Daoy (cell line): ENCODE measurements at places on chromosomes 13 and 19. TPM values are rescaled to one million over a fixed set of nuclear protein-coding genes. Genes with fewer than 3 reads are reported as not detected.

The ADPRHL1 gene
- 0.95 and 1.4 TPM in 2 replicates for total RNA-seq

The TMPRSS9 gene
- total RNA-seq, result not detected in 2 replicates

The ATP8B3 gene
- 1.8 TPM in 1 of 2 replicates, not detected in the other for total RNA-seq

The OCEL1 gene
- 0.18 and 1.6 TPM in 2 replicates for total RNA-seq

The ZNF44 gene
- 5.8 and 8.4 TPM in 2 replicates for total RNA-seq

The TUBB4A gene
- 0.17 and 0.65 TPM in 2 replicates for total RNA-seq

The ZNF791 gene
- 9.0 and 11.9 TPM in 2 replicates for total RNA-seq

The PLA2G4C gene
- total RNA-seq, result 2.2 and 4.7 TPM in 2 replicates

The RGL3 gene
- not detected in 2 replicates for total RNA-seq

The ADAMTS10 gene
- 3.1 and 6.6 TPM in 2 replicates for total RNA-seq

The UBE2L5 gene
- total RNA-seq, result not detected in 2 replicates

The ZNF296 gene
- total RNA-seq, result 0.06 TPM in 1 of 2 replicates, not detected in the other

The LGALS13 gene
- total RNA-seq, result not detected in 2 replicates

The FBXW9 gene
- total RNA-seq, result 14.2 and 14.6 TPM in 2 replicates

The ZNF823 gene
- 4.5 and 8.6 TPM in 2 replicates for total RNA-seq

The TTC9B gene
- total RNA-seq, result not detected in 2 replicates

The OR4F17 gene
- not detected in 2 replicates for total RNA-seq

The EXOC3L2 gene
- 0.17 and 0.39 TPM in 2 replicates for total RNA-seq

The PSG1 gene
- total RNA-seq, result not detected in 2 replicates

The ZNF575 gene
- total RNA-seq, result not detected in 2 replicates

The ZNF146 gene
- 211 and 232 TPM in 2 replicates for total RNA-seq

The DNAJC15 gene
- total RNA-seq, result 9.3 and 12.3 TPM in 2 replicates

The MAP3K10 gene
- 10.0 and 10.9 TPM in 2 replicates for total RNA-seq

The PLVAP gene
- total RNA-seq, result not detected in 2 replicates

The ATP4A gene
- not detected in 2 replicates for total RNA-seq

The LILRB2 gene
- not detected in 2 replicates for total RNA-seq

The KLK12 gene
- not detected in 2 replicates for total RNA-seq

The URAD gene
- total RNA-seq, result not detected in 2 replicates

The CEACAM8 gene
- not detected in 2 replicates for total RNA-seq

The HSPB6 gene
- total RNA-seq, result 0.06 TPM in 1 of 2 replicates, not detected in the other

The ZNF93 gene
- total RNA-seq, result 29.1 and 33.4 TPM in 2 replicates

The CEACAM20 gene
- not detected in 2 replicates for total RNA-seq

The ZNF285 gene
- 1.9 and 3.0 TPM in 2 replicates for total RNA-seq

The RFPL4AL1 gene
- 46.6 and 54.4 TPM in 2 replicates for total RNA-seq

The STAP2 gene
- 28.9 and 35.7 TPM in 2 replicates for total RNA-seq

The CRX gene
- not detected in 2 replicates for total RNA-seq

The PLPP2 gene
- 42.7 and 54.6 TPM in 2 replicates for total RNA-seq

The SPTBN4 gene
- 0.15 and 1.5 TPM in 2 replicates for total RNA-seq

The PROZ gene
- not detected in 2 replicates for total RNA-seq

The IFNL1 gene
- total RNA-seq, result not detected in 2 replicates

The TBXA2R gene
- 0.39 TPM in 1 of 2 replicates, not detected in the other for total RNA-seq

The MYH14 gene
- 7.2 and 10.3 TPM in 2 replicates for total RNA-seq

The ANGPTL4 gene
- total RNA-seq, result 0.86 TPM in 1 of 2 replicates, not detected in the other

The ERICH4 gene
- total RNA-seq, result not detected in 2 replicates

The PSMC4 gene
- 483 and 520 TPM in 2 replicates for total RNA-seq

The C13orf42 gene
- not detected in 2 replicates for total RNA-seq

The C19orf67 gene
- total RNA-seq, result not detected in 2 replicates
